Cerebellar cortex (tissue), 1 donor: ENCODE measurements at places on chromosomes 4 and X.
A peak's percentile ranks its signal among the peaks of the same experiment; 100 is the strongest.

DNA sequence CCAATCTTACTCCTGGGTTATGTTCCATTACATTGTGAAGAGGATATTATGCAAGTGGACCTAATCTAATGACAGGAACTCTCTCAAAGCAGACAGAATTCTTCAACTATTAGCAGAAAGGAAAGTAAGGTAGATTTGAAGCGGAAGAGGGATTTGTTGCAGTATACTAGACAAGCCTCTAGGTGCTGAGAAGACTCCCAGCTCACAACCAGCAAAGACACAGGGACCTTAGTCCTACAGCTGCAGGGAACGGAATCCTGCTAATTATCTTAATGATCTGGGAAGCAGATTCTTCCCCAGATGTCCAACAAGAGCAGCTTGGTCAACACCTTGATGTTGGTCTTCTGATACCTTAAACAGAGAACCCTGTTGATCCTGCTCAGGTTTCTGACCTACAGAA is 73.6 kb downstream of the STK32B start:
- no peak for DNase-seq

DNA sequence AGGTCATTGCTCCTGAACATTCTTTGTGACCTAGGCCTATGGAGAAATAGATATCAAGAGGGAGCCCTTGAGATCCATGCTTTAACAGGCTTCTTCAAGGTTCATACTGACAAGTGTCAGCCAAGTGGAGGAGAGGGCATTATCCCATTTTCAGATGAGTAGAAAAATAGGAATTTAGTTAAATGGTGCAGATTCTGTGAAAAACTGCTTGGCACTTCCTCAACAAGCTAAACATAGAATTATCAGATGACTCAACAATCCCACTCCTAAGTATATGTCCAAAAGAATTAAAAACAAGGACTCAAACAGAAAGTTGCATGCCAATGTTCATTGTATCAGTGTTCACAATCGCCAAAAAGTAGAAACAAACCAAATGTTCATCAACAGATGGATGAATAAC is 43.8 kb upstream of the KCNIP4 start:
- peak; percentile 39 for DNase-seq

GRCh38 chrX:102684772-102685520 is 27.3 kb upstream of the GPRASP2 start:
- DNase-seq = peak; percentile 19

DNA sequence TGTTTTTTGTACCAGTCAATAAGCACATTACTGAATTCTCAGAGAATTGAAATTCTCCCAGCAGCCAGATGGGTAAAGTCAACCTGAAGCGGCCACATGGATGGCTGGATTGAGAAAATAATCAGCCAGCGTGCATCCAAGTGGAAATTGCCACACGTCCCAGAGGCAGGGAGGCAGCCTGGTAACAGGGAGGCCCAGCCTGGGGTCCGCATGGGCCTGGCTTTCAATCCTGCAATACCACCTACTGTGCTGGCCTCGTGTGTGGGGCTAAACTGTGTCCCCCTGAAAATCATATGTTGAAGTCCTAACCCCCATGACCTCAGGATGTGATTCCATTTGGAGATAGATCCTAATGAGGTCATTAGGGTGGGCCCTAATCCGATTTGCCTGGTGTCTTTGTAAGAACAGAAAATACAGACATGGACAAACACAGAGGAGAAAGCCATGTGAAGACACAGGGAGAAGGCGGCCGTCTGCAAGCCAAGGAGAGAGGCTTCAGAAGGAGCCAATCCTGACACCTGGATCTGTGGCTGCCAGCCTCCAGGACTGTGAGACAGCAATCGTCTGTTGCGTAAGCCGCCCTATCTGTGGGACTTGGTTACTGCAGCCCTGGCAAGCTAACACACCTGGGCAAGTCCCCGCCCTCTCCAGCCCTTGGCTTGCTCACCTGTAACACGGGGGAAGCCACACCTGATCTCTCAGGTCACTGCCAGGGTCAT is 90.3 kb downstream of the JAKMIP1 start:
- DNase-seq = no peak

GRCh38 chr4:98113012-98113411 is 30.3 kb downstream of the STPG2 start:
- DNase-seq = peak; percentile 79

DNA sequence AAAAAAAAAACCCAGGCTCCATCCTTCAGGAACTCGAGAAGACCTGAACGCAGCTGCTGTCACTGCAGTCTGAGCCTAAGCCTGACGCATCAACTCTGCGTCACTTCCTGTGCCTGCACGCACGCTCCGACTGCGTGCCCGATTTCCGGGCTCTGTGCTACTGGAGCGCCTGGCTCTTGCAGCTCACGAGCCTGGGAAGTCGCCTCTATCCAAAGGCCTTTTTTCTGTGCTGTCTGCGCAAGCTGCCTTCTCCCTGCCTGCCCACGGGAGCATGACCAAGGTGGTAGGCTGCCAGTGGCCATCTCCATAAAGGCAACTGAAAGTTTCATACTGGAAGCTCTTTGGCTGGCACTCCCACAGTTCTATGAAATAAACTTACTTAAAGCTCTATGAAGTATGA is 9.9 kb upstream of the GASK1B start:
- no peak for DNase-seq

DNA sequence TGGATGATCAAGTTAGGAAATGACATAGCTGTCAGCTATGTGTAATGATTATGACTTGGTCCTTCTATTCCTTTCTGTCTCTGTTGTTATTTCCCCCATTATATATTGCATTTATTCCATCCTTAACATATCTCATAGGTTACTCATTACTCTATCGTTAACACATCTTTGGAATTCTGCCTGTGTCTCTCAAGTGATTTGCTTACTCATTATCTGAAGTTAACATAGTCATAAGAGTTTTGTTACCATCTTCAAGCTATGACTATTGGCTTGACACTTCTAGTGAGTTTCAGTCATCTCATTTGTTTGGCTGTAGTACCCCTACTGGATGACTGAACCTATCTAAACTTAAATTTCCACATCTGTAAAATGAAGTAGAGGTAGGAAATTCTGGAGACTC is 286.1 kb upstream of the PPP1R2C start:
- no peak for DNase-seq

GRCh38 chr4:168218645-168219044 is 99.9 kb downstream of the DDX60 start:
- DNase-seq = no peak

GRCh38 chr4:84215217-84215616 is 283.9 kb downstream of the NKX6-1 start:
- no peak for DNase-seq

DNA sequence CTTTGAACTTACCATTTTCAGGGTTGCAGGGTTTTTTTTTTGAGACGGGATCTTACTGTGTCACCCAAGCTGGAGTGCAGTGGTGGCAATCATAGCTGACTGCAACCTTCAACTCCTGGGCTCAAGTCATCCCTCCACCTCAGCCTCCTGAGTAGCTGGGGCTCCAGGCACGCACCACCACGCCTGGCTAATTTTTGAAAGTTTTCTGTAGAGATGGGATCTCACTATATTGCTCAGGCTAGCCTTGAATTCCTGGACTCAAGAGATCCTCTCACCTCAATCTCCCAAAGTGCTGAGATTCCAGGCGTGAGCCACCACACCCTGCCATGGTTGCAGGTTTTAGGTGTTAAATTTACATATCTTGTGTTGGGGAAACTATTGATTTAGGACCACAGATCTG is 64.5 kb downstream of the STOX2 start:
- no peak for DNase-seq

DNA sequence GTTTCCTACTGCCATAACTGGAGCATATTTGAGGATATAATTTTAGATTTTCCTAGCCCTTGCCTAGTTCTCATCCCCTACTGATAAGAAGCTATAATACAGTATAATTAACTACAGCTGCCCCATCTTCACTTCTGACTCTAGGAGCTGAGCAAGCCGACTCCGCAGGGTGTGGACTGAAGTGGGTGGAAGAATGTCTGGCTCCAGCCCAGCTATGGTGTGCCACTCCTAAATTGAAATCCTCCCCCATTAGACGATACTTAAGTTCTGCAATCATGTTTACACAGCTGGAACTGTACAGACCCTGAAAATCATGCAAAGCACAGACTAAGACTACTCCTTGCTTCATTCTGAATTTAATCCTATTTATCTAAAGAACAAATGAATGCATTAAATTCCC is 93.1 kb downstream of the PCDH19 start:
- DNase-seq = no peak

GRCh38 chr4:38099020-38099600 is 138.9 kb downstream of the PTTG2 start:
- DNase-seq = no peak

- DNase-seq = no peak
Measured at GRCh38 chr4:141465171-141465570, 171.2 kb upstream of the IL15 start.

GRCh38 chr4:79502081-79502480 is 94.1 kb upstream of the GK2 start:
- DNase-seq = no peak

DNA sequence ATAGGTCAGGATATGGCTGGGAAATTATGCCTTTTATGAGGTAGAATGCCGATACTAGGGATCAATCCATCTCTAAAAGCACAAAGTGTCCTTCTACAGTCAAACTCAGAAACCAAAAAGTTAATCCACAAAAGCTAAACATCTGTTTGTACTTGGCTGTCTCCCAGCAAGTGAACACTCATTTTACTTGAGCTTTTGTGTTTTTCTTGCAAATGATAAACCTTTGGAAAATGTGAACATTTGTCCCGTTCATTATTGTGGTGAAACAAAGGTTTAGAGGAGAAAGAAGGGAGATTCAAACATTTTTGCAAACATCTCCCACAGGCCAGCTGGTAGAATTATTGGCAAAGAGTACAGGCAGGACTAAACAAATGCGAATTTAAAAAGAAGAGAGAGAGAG is 300.6 kb upstream of the SPANXN1 start:
- DNase-seq = no peak
